Naive thymus-derived CD8-positive, alpha-beta T cell (primary cell): ENCODE measurements at places on chromosomes 1 and 21.
A peak's percentile ranks its signal among the peaks of the same experiment; 100 is the strongest.

DNA sequence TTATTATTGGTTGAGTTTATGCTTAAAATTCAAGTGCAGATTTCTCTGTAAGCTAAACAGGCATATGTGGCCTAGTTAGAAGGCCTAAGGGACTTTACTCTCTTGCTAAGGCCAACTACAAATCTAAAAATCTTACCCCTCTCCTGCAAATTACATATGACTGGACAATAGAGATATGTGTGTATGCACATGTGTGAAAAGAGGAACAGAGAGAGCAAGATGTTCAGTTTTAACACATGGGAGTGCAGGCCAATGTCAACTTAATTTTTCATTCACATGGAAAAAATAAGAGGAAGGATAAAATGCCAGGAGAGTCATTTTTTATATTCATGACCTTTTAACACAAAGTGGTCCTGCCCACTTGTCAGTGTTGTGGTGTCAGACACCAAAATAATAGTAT is 8.5 kb downstream of the OR10K2 start:
- DNase-seq, result no peak

GRCh38 chr1:66254785-66255184 is 279.2 kb upstream of the SGIP1 start:
- DNase-seq, result no peak

DNA sequence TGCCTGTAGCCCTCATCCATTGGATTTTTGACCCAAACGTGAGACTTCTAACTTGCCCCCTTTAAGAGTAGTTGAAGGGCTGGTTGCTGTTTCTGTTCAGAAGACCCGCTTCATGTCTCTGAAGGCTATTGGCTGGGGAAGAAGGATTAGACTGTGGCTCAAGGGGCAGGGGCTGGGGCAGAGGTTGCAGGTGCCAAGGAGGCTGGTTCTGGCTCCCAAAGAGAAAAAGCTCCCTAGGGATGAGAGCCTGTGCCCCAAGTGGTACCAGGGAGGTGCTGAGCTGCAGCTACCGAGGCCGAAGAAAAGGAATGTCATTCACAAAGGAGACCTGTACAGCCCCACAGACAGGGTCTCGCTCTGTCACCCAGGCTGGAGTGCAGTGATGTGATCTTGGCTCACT is 5.8 kb downstream of the WNT3A start:
- DNase-seq, result no peak

DNA sequence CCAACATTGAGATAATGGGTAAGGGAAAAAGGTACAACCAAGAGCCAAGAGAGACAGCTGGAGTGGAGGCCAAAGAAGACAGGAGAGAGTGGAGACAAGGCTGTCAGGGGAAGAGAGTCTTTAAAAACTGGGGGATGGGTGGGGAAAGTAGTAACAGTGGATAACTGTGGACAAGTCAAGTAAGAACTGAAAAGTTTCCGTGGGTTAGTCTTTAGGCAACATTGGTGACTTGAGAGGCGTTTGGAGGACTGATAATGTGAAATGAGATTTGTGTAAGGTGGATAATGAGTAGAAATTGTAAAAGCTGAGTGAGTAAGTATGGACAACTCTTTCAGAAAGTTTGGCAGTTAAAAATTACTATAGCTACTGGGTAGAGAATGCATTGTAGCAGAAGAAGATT is 10.4 kb downstream of the PPP2R5A start:
- DNase-seq, result no peak

DNA sequence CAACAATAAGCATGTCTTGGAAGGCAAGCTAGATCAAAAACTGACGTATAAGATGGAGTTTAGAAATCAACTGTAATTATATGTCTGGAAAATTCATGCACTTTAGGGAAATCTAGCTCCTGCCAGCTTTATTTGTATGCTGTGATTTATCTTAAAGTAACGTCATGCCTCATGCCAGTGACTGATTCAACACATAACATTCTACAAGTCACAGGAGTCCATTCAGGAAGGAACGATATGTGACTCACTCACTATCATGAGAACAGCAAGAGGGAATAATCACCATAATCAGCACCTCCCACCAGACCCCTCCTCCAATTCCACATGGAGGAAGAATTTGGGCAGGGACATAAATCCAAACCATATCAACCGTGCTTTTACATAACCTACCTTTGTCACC is 682.4 kb upstream of the ADAMTS5 start:
- DNase-seq, result no peak

GRCh38 chr1:11178021-11179015 is 10.8 kb upstream of the ANGPTL7 start:
- no peak for DNase-seq

DNA sequence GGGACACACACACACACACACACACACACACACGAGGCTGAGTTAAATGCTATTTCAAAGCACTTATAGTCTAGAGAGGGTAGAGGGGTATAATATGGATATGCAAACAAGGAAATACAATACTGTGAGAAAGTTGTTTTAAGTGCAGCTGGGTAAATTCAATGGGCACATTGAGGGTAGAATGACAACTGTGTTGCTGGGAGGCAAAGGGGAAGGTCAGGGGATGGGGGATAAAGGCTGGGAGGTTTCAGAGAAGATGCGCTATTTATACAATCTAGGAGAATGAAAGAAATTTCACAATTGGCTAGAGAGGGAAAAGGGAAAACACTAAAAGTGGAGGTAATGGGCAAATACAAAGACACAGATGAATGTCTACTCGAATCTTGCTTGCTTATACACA is 19.4 kb downstream of the EXTL2 start:
- DNase-seq, result no peak

DNA sequence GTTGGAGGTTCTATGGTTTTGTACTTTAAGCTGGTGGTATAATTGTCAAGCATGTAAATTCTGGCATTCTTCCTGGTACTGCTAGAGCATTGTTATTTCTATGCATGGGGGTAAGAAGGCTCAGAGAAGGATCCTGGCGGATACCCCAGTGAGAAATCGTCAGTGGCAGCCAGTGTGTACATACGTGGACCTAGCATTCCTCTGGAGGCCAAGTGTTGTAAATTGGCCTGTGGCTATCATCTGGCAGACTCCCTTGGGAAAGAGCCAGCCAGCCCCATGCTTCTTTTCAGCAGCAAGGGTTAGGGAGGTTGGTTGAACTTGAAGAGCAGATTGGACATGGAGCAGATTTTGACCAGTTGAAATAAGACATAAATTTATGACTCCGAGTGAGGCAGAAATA is 5.2 kb upstream of the AGO3 start:
- DNase-seq, result no peak

DNA sequence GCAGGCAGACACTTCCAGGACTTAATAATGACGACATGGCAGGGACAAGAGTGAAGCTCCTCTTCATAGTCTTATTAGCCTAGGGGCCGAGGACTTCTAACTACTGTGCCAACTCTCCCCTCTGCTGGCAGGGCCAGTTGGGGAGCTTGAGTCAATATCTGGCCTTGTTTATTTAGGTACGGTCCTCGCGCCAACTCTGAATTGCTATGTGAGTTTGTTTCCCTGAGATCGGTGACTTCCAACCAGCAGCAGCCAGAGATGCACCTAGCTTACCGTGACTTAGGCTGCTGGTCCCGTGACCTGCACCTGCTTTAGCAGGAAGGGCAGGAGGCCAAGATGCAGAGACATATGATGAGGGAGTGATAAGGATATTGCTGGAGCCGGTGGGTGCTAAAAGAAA is 451.1 kb downstream of the PCP4 start:
- no peak for DNase-seq

DNA sequence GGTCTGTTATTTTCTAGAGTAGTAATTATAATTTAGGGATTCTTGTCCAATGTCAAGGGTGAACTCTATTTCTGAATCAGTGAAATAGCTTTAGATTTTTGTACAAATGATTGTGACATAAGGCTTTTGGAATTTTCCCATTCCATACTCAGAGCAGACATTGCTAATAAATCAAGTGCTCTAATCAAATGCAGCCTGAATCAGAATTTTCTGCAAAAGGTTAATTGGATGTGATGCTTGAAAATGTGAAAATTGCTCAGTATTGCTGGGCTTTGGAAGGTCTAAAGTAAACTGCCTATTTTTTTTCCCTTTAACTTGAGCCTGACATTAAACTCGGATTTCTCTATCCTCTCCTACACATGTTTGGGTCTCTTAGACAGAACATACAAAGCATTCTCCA is 23.2 kb downstream of the SGIP1 start:
- DNase-seq, result no peak

DNA sequence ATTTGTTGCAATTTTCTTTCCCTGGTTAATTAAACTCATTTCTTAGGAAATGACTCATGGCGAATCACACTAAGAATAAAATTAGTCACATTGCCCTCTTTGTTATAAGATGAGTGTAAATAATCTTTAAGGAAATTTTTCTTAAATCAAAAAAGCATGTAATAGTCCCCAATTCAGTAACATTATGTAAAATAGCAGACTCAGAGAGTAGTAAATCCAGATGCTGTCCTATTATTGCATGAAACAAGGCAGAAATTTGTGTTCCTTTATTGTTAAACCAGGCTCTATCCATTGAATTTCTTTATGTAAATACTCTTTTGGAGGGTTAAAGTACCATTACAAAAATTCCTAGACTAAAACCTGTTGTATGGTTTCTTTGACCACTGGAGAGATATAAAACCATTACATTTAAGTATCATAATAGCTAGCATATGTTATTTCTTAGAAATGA is 154.5 kb upstream of the C1orf87 start:
- DNase-seq, result no peak

DNA sequence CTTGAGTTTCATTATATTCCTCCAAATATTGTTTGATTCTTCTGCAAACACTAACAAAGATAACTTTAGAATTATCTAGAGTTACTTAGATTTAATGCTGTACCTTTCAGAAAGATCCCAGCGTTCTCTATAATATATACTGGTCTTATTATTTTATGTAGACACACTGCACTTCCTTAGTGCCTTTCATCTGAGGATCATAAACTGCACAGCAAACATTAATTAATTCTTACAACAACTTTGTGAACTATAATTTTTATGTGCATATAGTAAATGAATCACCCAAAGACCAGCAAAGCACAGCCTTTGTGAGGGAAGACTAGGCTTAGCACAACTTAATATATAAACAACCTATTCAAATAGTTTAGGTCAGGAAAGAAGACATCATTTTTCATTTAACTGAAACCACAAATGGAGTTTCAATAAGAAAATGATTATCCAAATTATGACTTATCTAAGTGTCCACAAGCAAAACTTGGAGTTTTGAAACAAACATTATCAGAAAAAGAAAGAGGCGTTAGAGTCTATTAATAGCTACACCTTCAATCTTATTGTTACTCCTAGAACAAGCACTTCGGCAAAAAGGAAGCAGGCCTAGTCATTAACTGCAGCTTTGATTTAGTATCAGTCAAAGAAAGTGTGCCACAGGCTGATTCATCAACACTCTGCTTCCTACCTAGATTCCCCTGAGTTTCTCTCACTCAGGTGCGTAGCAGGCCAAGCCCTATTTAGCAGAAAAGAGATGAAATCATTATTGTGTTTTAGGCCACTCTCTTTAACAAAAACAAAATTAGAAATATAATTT is 22.5 kb upstream of the RC3H1 start:
- no peak for DNase-seq

DNA sequence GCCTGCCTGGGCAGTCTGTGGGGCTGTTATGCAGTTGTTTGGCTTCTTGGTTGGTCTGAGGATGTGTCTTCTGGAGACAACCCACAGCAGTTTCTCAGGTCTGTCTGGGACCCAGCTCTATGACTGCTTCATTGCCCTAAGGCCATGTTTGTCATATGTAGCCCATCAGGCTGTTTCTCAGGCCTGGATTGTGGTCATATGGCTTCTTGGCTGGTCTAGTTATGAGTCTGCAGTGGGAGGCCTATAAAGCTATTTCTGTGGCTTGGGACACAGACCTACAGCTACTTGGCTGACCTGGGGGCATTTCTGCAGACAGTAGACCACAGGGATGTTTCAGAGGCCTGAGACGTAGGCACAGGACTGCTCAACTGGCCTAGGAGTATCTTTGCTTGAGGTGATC is 41.5 kb downstream of the CHIA start:
- DNase-seq, result no peak

- no peak for DNase-seq
Observed at GRCh38 chr1:209218981-209219380, 364.5 kb upstream of the CAMK1G start.

- DNase-seq, result no peak
Observed at GRCh38 chr1:95041491-95042165, 31.1 kb downstream of the ALG14 start.

GRCh38 chr21:33403128-33403785 is at the start of gene IFNGR2:
Gene IFNGR2, plus strand, starts transcription at chr21:33403413. Its CDS starts 131 bp downstream, at chr21:33403544.
- peak; percentile 47 for DNase-seq

- no peak for DNase-seq
Observed at GRCh38 chr1:161989786-161990185, 33.9 kb downstream of the OLFML2B start.

DNA sequence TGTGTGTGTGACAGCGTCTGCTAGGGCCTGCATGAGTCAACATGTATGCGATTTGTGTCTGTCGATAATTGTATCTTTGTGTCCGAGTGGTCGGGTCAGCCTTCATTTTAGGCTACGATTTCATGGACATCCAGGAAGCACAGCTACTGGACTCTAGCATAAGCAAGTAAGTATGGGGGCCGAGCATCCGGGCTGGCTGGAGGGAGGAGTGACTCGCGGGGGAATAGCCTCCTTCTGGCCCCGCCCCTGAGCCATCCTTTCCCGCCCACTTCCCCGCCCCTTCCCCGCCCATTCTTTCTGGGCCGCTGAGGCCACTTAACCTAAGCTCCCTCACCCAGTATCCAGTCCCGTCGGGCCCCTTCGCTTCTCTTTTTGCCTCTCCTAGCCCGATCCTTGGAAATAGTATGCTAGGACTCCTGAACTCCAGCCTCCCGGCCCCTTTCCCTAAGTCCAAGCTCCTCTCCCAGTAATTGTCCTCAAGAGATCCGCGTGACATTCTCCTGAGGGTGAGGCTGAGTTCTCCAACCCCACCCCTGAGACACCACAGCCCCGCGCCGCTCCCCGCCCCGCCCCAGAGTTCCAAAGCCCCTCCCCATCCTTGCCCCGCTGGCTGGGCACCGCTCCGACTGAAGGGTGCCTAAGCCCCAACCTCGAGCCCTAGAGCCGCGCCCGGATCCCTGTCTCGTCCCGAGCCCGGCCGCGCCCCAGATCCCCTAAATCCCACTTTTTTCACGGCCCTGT is 1.2 kb downstream of the MAP3K6 start:
- DNase-seq, result peak; percentile 84

- no peak for DNase-seq
Observed at GRCh38 chr1:223331929-223332328, 32.0 kb downstream of the SUSD4 start.

DNA sequence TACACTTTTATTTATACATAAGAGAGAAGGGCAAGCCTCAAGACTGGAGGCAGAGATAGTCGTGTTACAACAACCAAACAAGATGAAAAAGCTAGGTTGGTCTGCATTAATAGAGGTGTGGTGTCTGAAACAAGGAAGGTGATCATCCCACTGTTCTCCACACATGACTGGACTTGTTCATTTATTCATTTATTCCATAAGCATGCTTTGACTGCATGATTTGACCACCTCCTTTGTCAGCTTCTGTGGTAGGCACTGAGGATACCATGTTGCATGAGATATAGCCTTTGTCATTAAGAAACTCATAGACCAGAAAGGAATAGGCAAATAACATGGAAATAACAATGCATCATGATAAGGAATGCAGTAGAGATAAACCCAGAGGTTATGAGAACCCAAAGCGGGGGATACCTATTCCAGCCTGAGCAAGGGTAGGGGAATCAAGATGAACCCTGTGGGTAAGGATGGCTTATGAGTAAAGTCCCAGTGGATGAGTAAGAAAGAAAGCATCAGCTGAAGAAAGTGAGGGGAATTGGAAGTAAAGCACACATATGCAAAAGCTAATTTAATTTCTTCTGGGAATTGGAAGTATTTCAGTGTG is 173.7 kb upstream of the FGGY start:
- no peak for DNase-seq
